Iris pigment epithelial cell (primary cell): ENCODE measurements at places on chromosomes 4 and X.

GRCh38 chr4:23579166-23579565, 310.7 kb downstream of the PPARGC1A start:
- no peak for DNase-seq

- DNase-seq: no peak
Measured at GRCh38 chr4:11743976-11744375, 315.3 kb upstream of the HS3ST1 start.

DNA sequence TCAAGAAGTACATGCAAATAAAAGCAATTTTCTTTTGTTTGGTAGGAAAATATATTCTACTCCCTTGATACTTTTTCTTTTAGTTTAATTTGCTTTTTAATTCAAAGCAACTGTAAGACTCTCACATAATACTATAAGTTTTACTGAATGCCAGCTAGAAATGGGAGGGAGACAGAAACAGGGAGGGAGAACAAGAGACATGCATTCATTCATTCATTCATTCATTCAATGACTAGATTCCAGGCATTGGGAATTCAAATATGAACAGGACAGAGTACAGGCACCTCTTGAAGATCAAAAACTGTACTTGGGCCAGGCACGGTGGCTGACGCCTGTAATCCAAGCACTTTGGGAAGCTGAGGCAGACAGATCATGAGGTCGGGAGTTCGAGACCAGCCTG, 85.6 kb downstream of the THOC2 start:
- no peak for DNase-seq

GRCh38 chr4:31051565-31051964, 331.4 kb downstream of the PCDH7 start:
- peak; percentile 24 for DNase-seq

GRCh38 chr4:10028910-10029309, 7.6 kb upstream of the SLC2A9 start:
- DNase-seq: no peak

DNA sequence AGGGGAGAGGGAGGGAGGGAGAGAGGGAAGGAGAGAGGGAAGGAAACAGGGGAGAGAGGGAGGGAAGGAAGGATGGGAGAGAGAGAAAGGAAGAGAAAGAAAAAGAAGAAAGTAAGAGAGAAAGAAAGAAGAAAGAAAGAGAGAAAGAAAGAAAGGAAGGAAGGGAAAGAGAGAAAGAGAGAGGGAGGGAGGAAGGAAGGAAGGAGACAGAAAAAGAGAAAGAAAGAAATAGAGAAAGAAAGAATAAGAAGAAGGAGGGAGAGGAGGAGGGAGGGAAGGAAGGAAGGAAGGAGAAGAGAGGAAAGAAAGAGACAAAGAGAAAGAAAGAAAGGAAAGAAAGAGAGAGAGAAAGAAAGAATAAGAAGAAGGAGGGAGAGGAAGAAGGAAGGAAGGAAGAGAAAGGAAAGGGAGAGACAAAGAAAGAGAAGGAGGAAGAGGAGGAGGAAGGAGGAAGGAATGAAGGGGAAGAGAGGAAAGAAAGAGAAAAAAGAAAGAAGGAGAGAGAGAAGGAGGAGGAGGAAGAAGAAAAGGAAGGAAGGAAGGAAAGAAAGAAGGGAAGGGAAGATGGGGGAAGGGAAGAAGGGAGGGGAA, 189.6 kb downstream of the PARM1 start:
- no peak for DNase-seq

DNA sequence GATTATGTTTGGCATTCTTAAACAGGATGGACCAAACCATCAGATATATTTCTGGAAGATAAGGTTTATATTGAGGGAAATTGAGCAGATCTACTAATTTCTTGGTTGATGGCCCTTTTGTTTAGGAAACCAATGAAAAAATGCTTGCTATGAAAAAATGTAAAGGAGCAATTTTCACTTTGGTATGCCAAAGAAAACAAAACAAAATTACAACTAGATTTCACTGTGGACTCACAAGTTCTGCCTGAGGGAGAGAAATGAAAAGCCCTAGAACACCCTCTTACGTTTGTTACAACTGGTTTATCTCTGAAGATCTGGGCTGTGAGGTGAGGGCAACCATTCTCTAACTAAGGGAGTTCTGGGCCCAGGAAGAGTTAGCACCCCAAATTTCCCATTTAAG, 122.5 kb upstream of the IL15 start:
- DNase-seq: no peak

DNA sequence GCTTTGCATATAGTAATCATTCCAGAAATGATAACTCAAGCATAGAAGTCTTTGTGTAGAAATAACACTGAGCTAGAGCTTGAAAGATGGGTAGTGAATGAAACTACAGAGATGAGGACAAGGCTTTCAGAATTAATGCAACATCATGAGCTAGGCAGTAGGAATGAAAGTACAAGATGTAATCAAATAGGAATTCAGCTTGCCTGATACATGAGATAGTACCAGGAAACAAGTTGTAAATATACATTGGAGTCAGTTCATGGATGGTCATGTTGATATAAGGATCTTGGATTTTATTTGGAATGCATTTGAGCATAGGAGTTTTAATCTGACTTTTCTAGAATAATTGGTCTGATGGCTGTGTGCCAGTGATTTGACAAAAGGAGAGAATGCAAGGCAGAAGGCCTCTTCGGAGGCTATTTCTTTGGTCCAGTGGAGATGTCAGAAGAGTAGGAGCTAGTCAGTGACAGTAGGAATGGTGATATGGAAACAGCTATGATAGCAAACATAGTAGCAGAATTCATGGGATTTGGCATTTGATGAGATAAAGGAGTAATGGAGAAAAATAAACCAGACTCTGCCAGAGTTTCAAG, 206.4 kb upstream of the PACRGL start:
- peak; percentile 85 for DNase-seq

DNA sequence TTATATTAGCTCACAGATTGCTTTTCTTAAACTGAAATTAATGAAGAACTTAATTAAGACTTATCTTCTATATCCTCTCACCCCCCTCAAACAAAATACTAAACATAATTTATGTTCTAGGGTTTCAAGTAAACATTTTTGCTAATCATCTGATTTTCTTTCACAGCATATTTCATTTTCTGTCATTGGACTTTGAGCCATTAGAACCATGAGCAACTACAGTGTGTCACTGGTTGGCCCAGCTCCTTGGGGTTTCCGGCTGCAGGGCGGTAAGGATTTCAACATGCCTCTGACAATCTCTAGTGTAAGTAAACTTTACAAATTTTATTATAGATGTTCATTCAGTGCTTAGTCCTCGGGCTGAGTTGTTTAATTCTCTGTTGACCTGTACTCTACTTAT, 3.3 kb downstream of the PDLIM5 start:
- peak; percentile 92 for DNase-seq
